ENCODE measurements at places on chromosomes 16 and 17.

- DNase-seq = peak; percentile 68
These were observed 109.6 kb upstream of the GOT2 start for GRCh38 chr16:58843675-58844074.

- peak; percentile 18 for DNase-seq
These were observed 10.5 kb upstream of the ALDOA start for GRCh38 chr16:30054959-30055553.

- peak; percentile 19 for DNase-seq
These were observed 68.8 kb upstream of the RCVRN start for GRCh38 chr17:9973669-9974447.

DNA sequence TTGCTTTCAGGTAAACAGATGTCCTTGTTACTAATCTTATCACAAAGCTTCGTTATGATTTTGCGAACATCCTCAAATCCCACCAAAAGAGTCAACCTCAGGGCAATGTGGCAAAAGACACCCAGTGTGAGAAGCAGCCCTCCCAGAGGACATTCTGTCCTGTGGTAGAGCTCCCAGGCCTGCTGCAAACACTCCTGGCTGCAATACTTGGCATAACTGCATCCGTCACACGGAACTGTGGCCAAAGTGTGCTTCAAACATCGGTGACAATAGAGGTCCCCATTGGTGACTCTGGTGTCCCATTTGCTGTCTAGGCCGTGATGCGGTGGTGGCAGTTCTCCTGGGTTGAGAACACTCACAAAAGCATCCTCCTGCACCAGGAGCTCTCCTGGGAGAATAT, 29.5 kb downstream of the SMYD4 start:
- no peak for DNase-seq

DNA sequence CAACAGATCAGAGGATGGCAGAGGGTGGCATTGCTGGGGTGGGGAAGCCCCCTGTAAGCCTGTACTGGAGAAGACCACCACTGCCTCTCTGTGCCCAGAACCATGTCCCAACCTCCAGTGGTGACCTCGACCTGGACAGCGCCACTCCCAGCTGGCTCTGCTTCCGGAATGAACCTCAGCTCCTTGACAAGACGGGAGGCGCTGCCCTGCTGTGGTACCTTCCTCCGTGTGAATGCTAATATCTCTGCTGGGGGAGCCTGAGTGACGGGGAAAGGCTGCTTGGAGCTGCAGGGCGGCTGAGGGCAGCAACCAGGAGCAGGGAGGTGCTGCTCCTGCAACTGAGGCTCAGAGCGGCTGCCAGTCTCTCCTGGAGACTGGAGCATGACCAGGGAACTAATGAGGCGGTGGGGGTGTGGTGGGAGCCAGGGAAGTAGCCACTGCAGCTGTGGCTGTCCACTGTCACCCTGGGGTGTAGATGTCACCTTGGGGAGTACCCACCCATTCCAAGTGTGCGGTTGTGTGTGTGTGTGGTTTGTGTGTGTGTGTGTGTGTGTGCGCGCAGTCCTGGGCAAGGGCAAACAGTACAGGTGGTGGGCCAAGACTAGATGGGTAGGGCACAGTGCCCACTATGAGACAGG, 6.2 kb downstream of the PRCD start:
- DNase-seq = no peak

DNA sequence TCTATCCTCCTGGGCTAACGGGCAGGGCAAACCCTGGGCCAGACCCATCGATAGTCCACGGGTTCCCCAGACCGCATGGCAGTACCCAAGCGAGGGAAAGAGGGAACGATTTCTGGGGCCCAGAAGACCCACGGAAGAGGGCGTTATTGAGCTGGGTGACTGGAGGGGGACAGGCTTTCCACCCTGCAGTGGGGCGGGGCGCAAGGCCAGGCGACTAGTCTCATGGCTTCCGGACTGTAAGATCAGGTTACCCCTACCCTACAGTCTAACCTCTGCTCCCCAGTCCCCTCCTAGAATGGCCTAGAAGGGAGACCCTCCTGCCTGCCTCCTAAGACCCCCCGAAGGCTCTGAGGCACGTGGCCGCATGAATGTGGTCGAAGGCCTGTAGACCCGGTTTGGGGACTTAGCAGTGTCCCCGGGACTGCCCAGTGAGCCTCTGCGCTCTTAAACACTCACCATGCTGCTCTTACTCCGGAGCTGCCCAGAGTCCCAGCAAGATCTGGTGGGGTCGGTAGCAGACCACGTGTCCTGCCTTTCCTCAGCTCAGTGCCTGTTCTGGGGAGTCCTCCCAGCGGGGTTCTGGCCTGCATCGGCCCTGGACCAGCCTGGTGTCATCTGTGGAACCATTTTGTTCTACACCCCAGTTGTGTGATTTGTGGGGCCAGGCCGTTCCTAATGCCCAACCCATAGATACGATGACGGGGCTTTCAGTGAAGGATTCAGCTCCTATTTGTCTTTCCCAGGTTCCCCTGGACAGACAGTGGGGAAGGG, 13.2 kb upstream of the AURKB start:
- peak; percentile 74 for DNase-seq

DNA sequence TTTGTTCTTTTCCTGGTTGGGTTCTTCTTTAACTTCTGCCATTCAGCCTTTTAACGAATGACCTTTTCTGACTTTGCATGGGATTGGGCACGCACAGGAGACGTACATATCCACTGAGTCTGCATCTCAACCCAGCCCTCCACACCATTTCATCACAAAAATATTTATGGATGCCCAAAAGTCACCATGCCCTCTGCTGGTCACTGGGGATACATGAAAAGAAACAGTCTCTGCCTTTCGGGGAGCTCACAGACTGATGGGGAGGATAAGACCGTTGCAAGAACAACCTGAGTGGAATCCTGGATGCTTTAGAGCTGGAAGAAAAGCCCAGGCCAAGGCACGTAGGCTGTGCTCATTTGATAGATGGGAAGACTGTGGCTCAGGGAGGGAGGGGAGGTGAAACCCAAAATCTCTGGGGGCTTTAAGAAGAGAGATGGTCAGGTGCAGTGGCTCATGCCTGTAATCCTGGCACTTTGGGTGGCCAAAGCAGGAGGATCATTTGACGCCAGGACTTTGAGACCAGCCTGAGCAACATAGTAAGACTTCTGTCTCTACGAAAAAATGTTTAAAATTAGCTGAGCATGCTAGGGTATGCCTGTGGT, 7.9 kb upstream of the MT2A start:
- DNase-seq = peak; percentile 38

- DNase-seq = no peak
These were observed 12.4 kb downstream of the TNRC6A start for GRCh38 chr16:24741862-24742261.

DNA sequence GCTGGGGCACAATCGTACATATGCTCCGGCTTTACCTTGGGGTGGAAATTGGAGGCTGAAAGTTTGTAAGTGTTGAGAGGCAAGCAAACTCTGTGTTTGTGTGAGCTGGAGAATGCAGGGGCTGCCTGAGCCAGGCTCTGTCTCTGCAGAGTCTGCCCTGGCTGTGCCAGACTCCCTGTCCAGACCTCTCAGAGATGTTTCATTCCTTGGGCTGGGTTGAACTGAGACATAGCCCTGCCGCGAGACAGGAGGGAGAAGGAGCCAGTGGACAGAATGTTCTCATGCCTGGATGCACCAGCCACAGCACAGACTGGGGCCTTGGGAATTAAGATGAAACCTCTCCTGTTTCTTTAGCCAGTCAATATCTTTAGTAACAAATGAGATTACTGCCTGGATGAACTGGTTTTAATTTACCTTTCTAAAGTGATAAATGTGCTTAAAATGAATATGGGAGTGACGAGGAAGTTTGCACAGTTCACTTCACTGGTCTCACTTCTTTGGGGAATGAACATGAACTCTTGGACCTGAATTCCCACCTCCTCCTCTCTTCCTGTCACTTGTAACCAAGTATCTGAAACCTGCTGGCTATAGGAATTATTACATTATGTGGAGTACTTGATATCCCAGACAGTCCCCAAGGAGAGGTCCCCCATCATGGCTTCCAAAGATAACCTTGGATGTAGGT, 40.1 kb downstream of the YPEL2 start:
- DNase-seq = no peak

GRCh38 chr16:2237493-2238149, 1.4 kb downstream of the DNASE1L2 start:
- no peak for DNase-seq

GRCh38 chr16:30903596-30903995, 7.2 kb downstream of the CTF1 start:
- peak; percentile 100 for DNase-seq

DNA sequence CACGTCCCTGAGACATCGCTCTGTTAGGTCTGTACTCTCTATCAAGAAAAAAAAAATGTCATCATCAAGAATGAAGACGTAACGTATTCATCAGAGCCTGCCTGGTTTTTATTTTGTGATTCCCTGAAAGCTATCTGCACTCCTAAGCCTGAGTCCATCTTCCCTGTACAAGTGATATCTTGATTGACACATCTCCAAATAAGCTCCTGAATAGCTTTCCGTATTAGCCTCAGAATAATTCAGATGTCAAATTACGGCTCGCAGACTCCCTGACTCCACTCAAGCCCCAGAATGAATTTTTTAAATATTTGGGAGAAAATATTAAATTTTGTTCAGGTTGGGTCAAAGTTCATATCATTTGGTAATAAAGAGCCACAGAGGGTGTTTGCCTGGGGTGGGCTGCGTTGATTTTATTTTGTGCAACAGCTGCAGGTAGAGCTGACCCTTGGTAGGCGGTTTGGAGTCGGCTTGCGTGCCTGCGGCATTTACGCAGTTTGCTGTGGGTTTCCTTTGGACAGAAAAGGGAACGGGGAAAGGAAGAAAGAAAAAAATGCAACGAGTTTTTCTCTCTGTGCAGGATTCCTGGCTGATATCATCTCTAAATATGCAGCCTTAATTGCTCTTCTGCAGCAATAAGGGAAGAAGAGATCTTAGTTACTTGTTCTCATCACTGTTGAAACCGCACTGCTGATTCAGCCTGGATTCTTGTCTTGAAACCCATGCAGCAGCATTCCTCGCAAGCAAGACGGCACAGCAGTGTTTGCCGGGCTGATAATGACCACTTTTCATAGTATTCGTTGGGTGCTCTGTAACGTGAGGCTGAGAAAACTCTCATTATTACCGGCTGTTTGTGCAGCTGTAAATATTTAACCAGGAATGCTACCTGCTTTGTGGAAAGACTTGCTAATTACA, 114.7 kb downstream of the IRX3 start:
- peak; percentile 88 for DNase-seq

All from MV-4-11 (cell line).